Activated CD4-positive, alpha-beta T cell treated with anti-CD3 and anti-CD28 coated beads, Interleukin-2, amount 10 ng/mL, durations not matched to agents 7 days and 5 days (primary cell): ENCODE measurements at places on chromosomes 11 and 22. TPM values are rescaled to one million over a fixed set of nuclear protein-coding genes. Genes with fewer than 3 reads are reported as not detected.

GRCh38 chr11:73252577-73253191, 19.5 kb upstream of the P2RY6 start:
- H3K27me3 ChIP-seq = no peaks in the 10 kb centered on the region
- no peak overlapping the region for H3K27ac ChIP-seq
- peak; percentile 52 for DNase-seq
- no peaks in the 10 kb centered on the region for H3K36me3 ChIP-seq

GRCh38 chr11:22162756-22163155, 30.1 kb upstream of the ANO5 start:
- H3K27ac ChIP-seq = no peak overlapping the region
- no peak overlapping the region for H3K4me3 ChIP-seq
- H3K27me3 ChIP-seq = no peaks in the 10 kb centered on the region
- no peaks in the 10 kb centered on the region for H3K4me1 ChIP-seq
- no peak for DNase-seq

DNA sequence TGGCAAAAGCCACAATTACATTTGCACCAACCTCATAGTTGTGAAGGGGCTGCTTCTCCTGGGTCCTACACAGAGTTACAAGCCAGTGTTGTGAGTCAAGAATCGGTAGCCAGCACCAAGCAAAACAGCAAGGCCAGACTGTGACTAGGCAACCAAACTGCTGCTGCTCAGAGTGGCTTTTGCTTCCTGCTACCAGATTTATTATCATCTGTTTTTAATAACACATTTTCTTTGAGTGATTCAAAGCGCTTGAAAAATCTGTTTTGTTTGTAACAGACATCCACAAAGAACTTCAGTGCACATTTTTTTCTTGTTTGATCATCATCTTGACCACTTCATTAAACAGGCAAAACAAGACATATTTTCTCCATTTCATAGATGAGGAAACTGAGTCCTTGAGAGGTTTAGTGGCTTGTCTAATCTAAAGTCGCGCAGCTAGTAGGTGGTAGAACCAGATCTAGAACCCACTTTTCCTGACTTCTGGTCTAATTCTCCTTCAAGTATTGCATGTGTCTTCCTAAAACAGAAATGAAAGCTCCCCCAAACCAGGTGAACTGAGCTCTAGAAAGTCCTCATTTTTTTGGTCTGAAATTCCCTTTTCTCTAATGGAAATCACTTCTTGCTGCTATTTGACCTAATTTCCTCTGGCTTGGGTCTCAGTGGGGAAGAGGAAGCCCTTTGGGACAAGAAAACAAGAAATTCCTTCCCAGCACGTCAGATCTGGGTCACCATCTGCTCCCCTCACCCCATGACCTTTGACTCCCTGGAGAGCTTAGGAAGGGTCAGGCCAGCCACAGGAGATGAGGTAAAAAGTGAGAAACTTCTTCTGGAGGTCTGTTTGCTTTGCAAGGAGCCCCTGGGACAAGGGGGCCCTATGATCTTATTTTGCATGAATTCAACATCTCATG, 39.9 kb downstream of the CWC15 start:
- H3K4me1 ChIP-seq = peaks cover 32% of the 10 kb centered on the region
- DNase-seq = no peak
- no peak overlapping the region for H3K27ac ChIP-seq
- no peak overlapping the region for H3K4me3 ChIP-seq

- no peak for DNase-seq
- no peak overlapping the region for H3K4me3 ChIP-seq
- H3K4me1 ChIP-seq = no peaks in the 10 kb centered on the region
- no peaks in the 10 kb centered on the region for H3K27me3 ChIP-seq
- H3K27ac ChIP-seq = no peak overlapping the region
Observed at GRCh38 chr11:19832086-19832750, 119.6 kb downstream of the NAV2 start.

GRCh38 chr11:2928605-2929530, at the start of gene PHLDA2:
Gene PHLDA2 (minus strand): TSS chr11:2929420. CDS start chr11:2929364, 56 bp downstream.
- H3K36me3 ChIP-seq = no peaks in the 10 kb centered on the region
- peak within 1 kb of the TSS; percentile 76 for H3K27ac ChIP-seq
- peaks cover 30% of the 10 kb centered on the region for H3K27me3 ChIP-seq
- H3K4me1 ChIP-seq = peaks cover 34% of the 10 kb centered on the region
- H3K4me3 ChIP-seq = peak within 1 kb of the TSS; percentile 63
- DNase-seq = peak; percentile 65

DNA sequence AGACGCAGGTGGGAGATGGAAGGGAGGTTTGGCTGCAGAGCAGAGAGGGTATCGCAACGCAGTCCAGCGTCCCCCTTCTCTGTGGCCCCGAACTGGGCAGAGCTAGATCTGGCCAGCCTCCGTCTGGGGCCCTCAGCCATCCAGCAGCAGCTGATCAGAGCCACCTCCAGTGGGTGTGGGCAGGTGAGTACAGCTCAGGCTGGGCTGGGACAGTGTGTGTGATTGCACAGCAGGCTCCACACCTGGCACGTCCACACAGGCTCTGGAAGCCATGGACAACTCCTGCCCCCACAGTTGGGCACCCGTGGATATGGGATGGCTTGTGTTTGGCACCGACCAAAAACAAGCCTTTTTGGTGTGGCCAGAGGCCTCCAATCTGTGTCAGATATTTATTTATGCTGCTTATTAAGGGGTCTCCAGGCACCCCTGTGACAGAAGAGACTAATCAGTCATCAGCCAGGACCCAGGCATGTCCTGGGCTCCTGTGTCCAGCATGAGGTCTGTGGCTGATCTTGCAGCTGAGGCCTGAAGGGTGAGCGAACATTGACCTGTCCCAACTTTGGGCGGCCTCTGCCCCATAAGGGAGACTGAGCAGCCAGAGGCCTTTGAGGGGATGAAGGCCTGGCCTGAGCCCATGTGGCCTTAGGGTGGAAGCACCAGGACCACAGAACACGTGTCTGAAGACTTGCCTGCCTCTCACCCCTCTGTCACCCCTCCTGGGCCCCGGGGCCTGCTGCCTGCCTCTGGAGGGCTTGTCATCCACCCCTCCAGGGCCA, 18.6 kb downstream of the POLR3H start:
- peak overlapping the region; percentile 80 for H3K27ac ChIP-seq
- no peaks in the 10 kb centered on the region for H3K27me3 ChIP-seq
- no peak for DNase-seq
- H3K36me3 ChIP-seq = peaks cover 20% of the 10 kb centered on the region
- H3K4me3 ChIP-seq = no peak overlapping the region
- H3K4me1 ChIP-seq = peaks cover 13% of the 10 kb centered on the region

DNA sequence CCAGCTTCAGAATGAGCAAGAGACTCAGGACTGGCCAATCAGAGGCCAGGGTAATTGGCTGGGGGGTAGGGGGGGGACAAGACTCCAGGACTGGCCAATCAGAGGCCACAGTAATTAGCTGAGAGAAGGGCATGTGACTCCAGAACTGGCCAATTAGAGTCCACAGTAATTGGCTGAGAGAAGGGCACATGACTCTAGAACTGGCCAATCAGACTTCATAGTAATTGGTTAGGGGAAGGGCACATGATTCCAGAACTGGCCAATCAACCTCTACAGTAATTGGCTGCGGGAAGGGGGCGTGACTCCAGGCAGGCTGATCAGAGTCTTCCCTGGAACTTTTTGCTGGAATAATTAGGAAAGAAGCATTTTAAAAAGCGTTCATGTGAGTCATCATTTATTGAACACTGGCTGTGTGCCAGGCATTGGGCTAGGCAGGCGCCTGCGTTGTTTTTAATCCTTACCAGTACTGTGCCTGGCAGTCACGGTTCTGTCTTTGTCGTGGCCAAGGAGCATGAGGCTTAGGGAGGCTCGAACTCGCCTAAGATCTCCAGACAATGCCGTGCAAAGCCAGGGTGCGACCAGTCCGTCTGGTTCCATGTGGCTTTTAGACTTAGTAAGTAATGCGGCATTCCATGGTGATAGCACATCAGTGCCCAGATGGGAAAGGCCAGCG, 508.1 kb downstream of the TBC1D22A start:
- H3K4me1 ChIP-seq = no peaks in the 10 kb centered on the region
- H3K4me3 ChIP-seq = no peak overlapping the region
- no peaks in the 10 kb centered on the region for H3K27me3 ChIP-seq
- no peaks in the 10 kb centered on the region for H3K36me3 ChIP-seq
- H3K27ac ChIP-seq = no peak overlapping the region

DNA sequence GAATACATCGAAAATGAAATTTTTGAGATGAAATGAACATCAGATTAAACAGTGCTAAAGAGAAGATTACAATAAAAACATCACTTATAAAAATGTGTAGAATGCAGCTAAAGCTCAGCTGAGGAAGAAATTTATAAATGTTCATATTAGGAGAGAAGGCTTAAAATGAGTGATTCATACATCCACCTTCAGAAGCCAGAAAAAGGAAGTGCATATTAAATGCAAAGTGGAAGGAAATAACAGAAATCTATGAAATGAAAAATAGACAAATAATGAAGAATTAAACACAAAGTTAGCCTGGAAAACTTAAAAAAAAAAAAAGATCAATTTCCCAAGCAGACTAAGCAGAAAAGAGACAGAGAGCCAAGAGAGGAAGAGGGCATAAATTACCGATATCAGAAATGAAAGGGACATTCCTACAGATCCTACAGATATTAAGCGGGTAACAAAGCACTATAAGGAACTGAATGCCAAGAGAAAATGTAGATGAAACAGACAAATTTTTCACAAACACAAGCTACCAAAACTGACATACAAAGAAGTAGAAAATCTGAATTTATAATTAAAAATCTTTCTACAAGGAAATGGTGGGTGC, 7.2 kb upstream of the MOB2 start:
- no peak overlapping the region for H3K27ac ChIP-seq
- H3K36me3 ChIP-seq = peaks cover under 1% of the 10 kb centered on the region
- no peaks in the 10 kb centered on the region for H3K27me3 ChIP-seq
- H3K4me1 ChIP-seq = peaks cover 29% of the 10 kb centered on the region
- no peak for DNase-seq
- H3K4me3 ChIP-seq = no peak overlapping the region

GRCh38 chr22:50209893-50210292, 9.1 kb downstream of the SELENOO start:
- DNase-seq = peak; percentile 81
- H3K4me1 ChIP-seq = peaks cover 7% of the 10 kb centered on the region
- H3K36me3 ChIP-seq = peaks cover 32% of the 10 kb centered on the region
- H3K27ac ChIP-seq = no peak overlapping the region
- H3K4me3 ChIP-seq = no peak overlapping the region

- no peaks in the 10 kb centered on the region for H3K27me3 ChIP-seq
- no peak for DNase-seq
- H3K4me1 ChIP-seq = no peaks in the 10 kb centered on the region
- H3K36me3 ChIP-seq = no peaks in the 10 kb centered on the region
Observed at GRCh38 chr11:84022695-84023094, 736.5 kb upstream of the CCDC90B start.

GRCh38 chr11:110323786-110324185, 27.4 kb upstream of the RDX start:
- DNase-seq = no peak
- H3K4me1 ChIP-seq = peaks cover 13% of the 10 kb centered on the region
- H3K27ac ChIP-seq = no peak overlapping the region
- no peak overlapping the region for H3K4me3 ChIP-seq
- H3K27me3 ChIP-seq = no peaks in the 10 kb centered on the region
- H3K36me3 ChIP-seq = peaks cover 1% of the 10 kb centered on the region

- peaks cover 7% of the 10 kb centered on the region for H3K36me3 ChIP-seq
- peak; percentile 25 for DNase-seq
- H3K27me3 ChIP-seq = no peaks in the 10 kb centered on the region
- H3K27ac ChIP-seq = peak overlapping the region; percentile 94
- peak overlapping the region; percentile 1 for H3K4me3 ChIP-seq
Observed at GRCh38 chr11:123086305-123086704, 24.4 kb upstream of the HSPA8 start.

DNA sequence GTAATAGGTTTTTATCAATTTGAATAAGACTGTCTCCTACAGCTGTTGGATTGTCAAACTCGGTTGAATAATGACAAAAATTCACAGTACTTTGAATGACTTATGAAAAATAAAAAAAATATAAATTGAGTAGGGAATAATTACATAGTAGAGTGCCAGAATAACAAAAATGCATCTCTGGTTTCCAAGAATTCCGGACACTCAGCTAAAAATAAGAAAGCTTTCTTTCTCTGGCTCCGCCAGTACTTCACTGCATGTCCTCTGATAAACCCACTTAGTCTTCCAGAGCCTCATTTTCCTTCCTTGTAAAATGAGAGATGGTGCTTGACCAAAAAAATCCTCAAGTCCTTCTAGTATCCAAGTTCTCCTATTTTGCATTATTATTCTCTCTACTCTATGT, 374.6 kb upstream of the LUZP2 start:
- no peaks in the 10 kb centered on the region for H3K27me3 ChIP-seq
- no peak overlapping the region for H3K27ac ChIP-seq
- no peak overlapping the region for H3K4me3 ChIP-seq
- no peaks in the 10 kb centered on the region for H3K4me1 ChIP-seq

DNA sequence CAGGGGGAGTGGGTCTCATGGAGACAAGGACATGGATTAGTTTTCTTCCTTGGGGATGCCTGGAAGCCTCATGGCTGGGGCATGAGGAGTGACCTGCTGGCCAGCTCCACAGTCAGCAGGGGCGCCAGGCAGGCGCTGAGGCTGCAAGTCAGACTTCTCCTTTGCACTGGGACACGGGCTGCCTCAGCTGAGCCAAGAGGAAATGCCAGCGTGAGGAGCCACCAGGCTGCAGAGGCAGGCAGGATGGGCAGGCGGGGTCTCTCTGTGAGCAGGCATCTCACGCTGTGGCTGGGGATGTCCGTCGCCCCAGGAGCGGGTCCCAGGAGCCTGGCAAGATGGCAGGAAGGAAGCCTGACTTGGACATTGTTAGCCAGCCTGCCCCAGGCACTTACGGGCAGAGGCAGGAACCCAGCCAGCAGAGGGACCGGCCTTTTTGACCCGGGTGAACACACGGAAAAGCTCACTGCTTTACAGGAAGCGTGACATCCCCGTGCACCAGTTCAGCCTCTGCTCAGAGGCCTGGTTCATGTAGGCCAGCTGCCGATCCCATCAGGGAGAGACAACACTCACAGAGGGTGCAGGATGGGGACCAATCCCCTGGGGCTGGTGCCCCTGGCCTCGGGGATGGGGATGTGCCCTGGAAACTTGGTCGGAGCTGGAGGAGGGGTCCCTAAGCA, 10.2 kb downstream of the GNB1L start:
- peaks cover 12% of the 10 kb centered on the region for H3K36me3 ChIP-seq
- peaks cover 22% of the 10 kb centered on the region for H3K4me1 ChIP-seq
- H3K27ac ChIP-seq = peak overlapping the region; percentile 89
- peak; percentile 37 for DNase-seq
- no peaks in the 10 kb centered on the region for H3K27me3 ChIP-seq

DNA sequence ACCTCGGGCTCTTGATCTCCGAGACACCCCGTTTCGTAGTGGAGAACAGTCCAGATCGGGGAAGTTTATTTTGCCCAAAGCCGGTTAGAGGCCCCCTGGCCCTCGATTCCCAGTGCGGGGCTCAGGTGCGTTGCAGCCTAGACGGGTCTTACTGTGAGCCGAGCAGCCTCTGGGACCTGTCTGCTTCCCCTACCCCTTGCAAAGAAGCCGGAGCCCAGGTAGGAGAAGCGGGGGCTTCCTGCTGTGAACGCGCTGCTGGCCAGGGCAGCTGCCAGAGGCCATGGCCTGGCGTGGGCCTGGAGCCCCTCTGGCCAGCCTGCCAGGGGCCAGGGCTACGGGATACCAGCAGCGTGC, 621 bp downstream of the TSPO start:
- H3K27ac ChIP-seq = peak overlapping the region; percentile 90
- no peaks in the 10 kb centered on the region for H3K27me3 ChIP-seq
- H3K4me1 ChIP-seq = peaks cover 44% of the 10 kb centered on the region
- peak overlapping the region; percentile 85 for H3K4me3 ChIP-seq
- peaks cover 2% of the 10 kb centered on the region for H3K36me3 ChIP-seq

Gene SCGB1A1
- not detected for total RNA-seq

Gene SSTR3
- 10.2 TPM for total RNA-seq

Gene CCDC188
- 0.12 TPM for total RNA-seq

Gene RFPL1
- total RNA-seq = not detected

Gene GPR137
- total RNA-seq = 24.6 TPM

Gene BCO2
- total RNA-seq = 2.4 TPM

Gene AGBL2
- 5.9 TPM for total RNA-seq

Gene CCS
- total RNA-seq = 32.6 TPM

Gene RASL10A
- total RNA-seq = 0.92 TPM

Gene VWA5A
- 6.8 TPM for total RNA-seq

Gene SIK2
- 9.6 TPM for total RNA-seq

Gene ANO3
- not detected for total RNA-seq

Gene SCN4B
- not detected for total RNA-seq
